Fibroblast of skin of right quadriceps (primary cell): ENCODE measurements at places on chromosomes 1 and 21.

- no peak for DNase-seq
Observed at GRCh38 chr1:229643996-229644745, 18.1 kb downstream of the URB2 start.

- DNase-seq = no peak
Observed at GRCh38 chr1:4944911-4945310, 290.5 kb downstream of the AJAP1 start.

DNA sequence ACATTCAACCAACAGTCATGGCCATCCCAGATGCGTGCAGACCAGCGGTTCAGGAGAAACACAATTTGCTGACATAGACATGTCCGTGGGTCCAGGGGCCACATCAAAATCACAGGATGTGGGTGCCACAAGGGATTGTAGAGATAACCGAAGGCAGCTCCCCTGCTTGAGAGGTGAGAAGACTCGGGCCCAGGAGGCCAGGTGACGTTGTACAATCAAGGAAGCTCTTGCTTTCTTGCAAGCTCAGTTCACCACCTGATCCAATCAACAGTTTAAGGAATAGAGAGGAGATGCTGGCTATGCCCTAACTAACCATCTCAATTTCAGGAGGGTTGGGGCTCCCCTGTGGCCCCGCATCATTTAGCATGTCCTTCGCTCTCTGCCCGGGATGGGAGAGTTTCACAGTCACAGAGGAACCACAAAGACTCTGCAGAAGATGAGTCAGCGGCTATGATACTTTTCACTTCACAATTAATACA, 19.5 kb downstream of the UBASH3A start:
- DNase-seq = no peak

- no peak for DNase-seq
Observed at GRCh38 chr1:86394416-86394815, 1.7 kb downstream of the ODF2L start.

- DNase-seq = no peak
Observed at GRCh38 chr1:95353194-95353593, 119.2 kb downstream of the RWDD3 start.
